K562 (cell line): ENCODE measurements at places on chromosomes 2 and 18.

DNA sequence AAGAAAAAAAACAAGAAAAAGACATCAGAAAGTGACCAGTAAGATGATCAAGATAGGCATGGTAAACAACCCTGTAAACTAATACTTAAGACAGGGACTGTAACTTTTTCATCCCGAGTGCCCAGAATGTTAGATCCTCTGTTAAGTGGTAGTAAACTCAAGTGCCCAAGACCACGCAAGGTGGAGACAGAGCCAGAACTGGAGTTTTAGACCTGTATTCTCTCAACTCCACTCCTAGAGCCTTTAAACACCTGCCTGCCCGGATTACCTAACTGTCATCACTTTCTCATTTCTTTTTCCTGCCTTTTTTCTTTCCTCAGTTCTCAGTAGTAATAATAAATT, 75.2 kb upstream of the CDCA7 start:
- DNase-seq = no peak

DNA sequence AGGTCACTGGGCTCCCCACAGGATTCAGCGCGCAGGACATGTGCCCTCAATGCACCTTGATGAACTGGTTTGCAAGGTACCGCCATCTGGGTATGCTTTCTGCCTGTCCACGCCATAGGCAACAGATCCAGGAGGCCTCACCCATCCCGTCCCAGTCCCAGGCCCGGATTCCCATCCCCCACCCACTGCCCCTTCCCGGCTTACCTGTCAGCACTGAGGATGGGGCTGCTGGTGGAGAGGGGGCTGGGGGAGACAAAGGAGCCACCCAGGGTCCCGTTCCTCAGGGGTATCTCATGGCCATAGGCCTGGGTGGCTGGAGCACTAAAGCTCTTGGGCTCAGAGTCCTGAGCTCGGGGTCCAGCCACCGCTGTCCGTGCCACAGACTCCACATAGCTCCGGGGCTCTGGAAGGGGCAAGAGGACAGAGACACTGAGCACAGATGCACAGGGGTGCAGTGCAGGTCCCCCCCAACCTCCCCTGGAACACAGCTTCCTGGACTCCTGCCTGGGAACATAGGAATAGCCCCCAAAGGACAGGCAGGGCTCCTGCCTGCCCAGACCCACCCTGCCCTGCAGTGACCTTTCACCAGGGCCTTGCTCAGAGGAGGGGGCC, 181.2 kb downstream of the TNS1 start:
- no peak for DNase-seq

DNA sequence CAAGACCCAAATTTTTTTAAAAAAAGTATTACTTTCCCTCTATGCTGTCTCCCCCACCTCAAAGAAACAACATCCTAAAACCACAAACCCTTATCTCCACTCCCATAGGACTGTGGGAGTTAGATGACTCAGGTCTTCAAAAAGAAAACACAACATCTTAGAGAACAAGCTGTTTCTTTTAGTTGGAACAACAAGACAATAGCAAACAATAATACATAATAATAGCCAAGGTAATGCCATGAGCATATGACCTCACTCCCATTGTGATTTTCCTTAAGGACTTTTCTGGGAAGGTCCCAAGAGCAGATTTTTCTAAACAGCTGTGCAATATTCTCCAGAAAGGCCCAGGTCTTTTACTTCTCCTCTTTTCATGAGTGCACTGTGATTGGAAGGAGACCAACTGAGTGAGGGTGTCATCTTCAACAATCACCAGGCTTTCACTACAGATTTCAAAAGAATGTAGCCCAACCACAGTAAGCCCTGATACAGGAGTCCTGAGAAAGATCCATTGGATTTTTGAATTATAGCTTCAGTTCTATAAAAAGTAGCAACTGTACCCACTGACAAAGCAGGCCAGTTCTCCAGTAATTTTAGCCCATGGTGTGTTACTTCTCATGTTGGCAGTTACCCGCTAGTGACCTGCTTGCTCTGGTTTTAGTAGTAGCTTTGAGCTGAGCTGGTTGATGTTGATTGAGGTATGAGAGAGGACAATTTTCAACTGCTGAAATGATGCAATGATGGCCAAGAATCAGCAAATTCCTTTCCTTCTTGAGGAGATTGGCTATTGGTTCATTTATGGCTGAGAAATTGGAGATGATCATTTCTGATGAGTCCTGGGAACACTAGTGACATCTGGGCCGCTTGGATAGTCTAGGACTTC, 144.5 kb upstream of the TCF4 start:
- peak; percentile 63 for DNase-seq

GRCh38 chr2:213980883-213981282, 430.0 kb upstream of the VWC2L start:
- no peak for DNase-seq

- DNase-seq = no peak
Observed at GRCh38 chr18:62437235-62438017, 85.4 kb upstream of the ZCCHC2 start.

- no peak for DNase-seq
Observed at GRCh38 chr2:21687589-21687988, 563.8 kb downstream of the TDRD15 start.

- DNase-seq = no peak
Observed at GRCh38 chr2:235606004-235606715, 112.3 kb downstream of the AGAP1 start.

DNA sequence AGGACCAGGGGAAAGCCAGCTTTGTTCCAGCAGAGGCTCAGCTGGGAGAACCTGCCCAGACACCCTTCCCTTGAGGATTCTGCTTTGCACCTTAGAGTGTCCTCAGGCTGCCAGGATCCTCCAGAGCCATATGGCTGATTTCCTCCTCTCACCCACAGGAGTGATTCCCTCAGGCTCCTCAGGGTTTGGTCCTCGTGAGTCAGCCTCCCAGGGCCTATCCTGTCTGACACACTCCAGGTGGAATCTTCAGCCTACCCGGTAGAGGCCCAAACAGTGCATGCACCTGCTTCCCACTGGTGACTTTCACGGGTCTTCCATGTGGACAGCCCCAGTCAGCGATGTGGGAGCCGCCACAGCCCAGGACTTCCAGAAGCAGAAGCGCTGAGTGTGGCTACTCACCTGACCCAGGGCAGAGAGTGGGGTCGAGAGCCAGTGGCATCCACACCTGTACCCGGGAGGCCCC, 73.3 kb downstream of the TFCP2L1 start:
- DNase-seq = no peak

DNA sequence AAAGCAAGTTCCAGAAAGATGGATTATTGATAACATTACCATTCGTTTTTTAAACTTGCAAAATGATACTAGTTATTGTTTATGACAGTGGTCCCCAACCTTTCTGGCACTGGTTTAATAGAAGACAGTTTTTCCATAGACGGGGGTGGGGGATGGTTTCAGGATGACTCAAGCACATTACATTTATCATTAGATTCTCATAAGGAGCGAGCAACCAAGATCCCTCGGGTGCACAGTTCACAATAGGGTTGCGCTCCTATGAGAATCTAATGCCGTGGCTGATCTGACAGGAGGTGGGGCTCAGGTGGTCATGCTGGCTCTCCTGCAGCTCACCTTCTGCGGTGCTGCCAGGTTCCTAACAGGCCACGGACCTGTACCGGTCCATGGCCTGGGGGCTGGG, 86.2 kb downstream of the BCL2 start:
- no peak for DNase-seq

- DNase-seq = no peak
Observed at GRCh38 chr2:227206406-227206805, 42.0 kb downstream of the COL4A3 start.

DNA sequence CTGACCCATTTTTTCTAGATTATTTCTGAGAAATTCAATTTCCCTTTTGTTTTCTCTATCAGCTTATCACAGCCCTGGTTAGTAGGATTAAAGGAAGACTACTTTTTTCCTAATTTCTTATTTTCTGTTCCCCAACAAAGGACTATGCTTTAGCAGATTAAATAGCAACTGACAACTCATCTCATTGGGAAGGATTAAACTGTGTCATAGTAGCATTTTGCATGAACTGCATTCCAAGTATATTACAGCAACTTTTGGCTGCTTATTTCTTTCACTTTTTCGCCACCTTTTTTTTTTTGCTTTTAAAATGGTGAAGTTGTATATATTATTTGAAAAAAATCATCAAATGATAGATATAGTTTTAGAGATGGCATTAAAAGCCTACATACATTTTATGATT, 570.3 kb downstream of the FBXO15 start:
- DNase-seq = no peak

DNA sequence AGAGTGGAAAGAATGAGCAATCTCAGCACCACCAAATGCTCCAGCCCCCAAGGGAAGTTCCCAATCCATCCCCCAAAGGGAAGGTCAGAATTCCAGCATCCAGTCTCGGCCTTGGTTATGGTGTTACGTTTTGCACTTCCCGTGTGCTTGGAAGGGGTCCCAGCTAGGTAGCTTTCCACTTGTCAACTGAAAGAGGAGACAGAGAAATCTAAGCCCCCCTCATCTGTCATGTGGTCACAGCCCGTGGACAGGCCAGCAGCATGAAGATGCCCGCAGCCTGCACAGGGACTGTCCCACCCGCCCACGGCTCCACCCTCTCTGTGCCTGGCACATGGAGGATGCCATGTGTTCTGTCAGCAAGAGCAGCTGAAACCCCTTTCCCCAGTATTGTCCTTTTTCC, 32.1 kb downstream of the RHOB start:
- DNase-seq = no peak

- DNase-seq = peak; percentile 21
Observed at GRCh38 chr2:54560146-54560881, 104.2 kb downstream of the SPTBN1 start.

- DNase-seq = no peak
Observed at GRCh38 chr2:20440001-20440560, 6.8 kb upstream of the RHOB start.

- no peak for DNase-seq
Observed at GRCh38 chr2:220277445-220277975, 650.1 kb downstream of the SLC4A3 start.

DNA sequence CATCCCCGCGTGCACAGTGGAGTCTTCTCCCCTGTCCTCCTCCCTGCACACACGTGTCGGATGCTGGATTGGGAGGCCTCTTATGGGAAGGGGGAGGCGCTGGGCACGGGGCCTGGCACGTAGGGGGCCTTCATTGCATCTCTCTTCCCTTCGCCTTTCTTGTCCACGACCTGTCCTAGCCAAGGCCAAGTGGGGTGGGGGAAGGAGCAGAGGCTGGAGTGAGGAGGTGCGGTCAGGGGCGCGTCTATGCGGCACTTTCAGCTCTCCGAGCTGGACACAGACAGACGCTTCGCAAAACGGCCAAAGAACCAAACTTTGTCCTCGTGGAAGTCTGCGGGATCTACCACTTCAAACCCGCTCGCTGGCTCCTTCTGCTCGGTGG, 13.4 kb downstream of the ALPG start:
- no peak for DNase-seq

DNA sequence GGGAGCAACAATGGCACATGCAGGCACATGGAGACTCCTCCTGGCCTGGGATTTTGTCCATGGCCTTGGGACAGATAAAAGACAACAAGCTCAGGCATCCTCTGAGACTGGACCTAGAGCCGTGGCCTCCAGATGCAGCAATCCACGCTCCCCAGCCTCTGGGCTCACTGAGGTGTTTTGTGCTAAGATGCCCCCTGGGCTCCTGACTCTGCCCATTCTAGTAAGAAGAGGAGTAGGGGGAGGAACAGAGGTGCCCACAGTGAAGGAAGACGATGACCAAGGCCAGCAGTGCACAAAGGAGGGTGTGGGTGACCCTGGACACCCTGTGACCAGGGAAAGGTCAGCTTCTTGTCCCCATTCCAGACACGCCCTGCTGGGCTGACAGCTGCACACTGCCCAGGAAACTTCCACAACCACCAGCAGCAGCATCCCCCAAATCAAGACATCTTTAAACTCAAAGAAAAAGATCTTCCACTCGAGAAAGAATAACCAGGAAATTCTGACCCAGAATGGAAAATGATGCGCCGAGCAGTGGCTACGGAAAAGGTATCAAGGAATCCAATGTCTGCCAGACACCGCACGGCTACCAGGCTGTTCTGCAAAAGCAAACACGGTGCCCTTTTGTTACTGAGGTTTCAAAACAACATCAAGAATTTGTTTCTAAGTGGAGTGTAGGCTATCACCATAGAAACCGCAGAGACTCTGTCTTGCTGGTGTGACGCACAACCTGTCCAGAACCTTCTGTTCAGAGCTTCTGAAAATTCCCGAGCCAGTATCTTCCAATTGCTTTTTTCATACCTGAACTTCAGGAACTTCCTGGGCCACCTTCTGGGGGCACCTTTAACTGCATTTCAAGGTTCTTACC, 65.5 kb downstream of the ZNF516 start:
- DNase-seq = no peak

DNA sequence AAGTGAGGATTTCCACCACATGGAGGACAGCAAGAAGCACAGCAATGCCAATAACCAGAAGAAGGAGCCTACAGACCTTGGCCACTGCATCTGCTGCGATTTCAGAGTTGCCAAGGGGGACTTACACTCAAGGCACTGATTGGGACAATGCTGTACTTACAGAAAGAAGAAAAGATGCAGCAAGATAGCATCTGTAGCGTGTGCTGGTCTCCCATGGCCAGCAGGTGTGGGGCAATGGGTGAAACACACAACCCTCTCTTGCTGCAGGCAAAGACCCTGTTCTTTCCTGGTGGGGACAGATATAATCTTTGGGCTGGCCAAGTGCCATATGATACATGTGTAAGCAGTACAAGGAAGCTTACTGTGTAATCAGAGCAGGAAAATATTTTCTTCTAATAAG, 85.4 kb upstream of the GPR45 start:
- DNase-seq = no peak

- DNase-seq = no peak
Observed at GRCh38 chr2:33146102-33146501, 199.3 kb downstream of the LTBP1 start.

DNA sequence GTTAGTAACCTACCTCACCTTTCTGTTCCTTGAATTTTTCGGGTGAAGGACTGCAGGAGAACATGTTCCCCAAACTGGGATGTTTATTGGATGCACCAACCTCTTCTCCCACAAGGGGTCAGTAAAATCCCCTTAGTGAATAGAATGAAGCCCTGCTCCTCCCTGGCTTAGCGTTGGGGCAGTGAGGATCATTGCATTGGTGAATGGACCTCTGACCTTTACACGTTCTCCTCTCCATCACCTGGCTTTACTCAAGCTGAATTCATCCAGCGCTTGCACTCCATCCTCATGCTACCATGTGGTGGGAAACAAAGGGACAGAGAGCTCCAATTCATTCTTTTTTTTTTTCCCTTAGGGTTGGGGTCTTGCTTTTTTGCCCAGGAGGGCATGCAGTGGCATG, 157.2 kb downstream of the MIB1 start:
- DNase-seq = peak; percentile 58

DNA sequence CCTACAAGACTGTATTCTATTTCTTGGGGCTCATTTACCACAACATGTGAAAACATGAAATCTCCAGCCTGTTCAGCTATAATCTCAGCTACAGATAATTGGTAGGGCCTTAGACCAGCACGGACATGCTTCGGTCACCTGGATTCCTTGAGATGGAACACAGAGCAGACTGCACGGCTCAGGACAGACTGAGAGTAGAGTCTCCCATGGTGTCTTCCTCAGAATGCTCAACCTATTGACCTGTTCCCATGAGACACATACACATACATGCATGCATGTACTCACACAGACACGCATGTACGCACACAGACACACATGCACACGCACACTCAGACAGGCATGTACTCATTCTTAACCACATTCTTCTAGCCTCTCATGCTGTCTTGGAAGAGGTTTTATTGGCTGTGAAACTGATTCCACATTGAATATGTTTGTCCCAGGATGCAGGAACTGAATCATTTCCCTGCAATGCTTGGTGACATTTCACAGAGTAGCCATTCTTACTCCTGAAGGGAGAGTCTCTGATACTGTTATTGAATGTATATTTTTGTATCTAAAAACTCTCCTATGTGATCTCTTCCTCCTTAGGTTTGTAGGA, 23.5 kb upstream of the BZW1 start:
- DNase-seq = no peak

GRCh38 chr2:150133623-150134022, 353.8 kb downstream of the RND3 start:
- peak; percentile 13 for DNase-seq
